Gastrocnemius medialis (tissue), 4 donors: ENCODE measurements at places on chromosomes 7 and 10.

DNA sequence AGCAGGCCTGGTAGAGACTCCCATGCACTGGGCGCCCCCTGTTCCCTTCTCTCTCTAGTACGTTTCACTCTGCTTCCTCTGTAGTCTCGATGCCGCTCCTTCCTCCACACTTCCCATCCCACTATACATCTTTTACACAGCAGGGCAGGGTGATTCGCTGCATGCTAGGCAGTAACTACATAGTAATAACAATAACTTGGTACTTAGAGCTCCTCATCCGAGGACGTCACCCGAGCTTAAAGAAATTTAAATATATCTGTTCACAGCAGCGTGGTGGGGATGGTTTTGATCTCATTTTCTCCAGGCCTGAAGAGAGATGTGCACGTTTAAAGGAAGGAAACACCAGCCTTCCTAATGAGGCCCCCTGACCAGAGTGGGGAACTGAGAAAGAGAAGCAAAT lies 276.9 kb downstream of the SKAP2 start:
- no peaks in the 10 kb centered on the region for H3K27me3 ChIP-seq
- H3K27ac ChIP-seq: no peak overlapping the region
- DNase-seq: no peak

DNA sequence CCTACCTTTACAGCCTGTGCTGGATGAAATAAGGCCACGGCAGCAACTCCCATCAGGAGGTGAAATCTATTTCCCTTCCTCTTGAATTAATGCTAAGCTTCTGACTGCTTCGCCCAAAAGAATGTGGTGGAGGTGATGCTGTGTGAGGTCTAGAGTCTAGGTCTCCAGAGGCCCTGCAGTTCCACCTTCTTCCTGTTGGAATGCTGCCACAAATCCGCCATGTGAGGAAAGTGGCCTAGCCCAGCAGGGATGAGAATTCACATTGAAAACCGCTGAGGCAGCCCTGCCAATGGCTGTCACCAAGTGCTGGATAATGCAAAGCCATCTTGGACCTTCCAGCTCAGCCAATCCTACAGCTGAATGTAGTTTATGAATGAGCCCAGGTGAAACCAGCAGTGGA lies 28.0 kb downstream of the RHOBTB1 start:
- H3K4me3 ChIP-seq: no peak overlapping the region
- peaks cover 54% of the 10 kb centered on the region for H3K4me1 ChIP-seq
- H3K36me3 ChIP-seq: no peaks in the 10 kb centered on the region
- peak overlapping the region; percentile 82 for H3K27ac ChIP-seq
- H3K27me3 ChIP-seq: no peaks in the 10 kb centered on the region
- no peak for DNase-seq

DNA sequence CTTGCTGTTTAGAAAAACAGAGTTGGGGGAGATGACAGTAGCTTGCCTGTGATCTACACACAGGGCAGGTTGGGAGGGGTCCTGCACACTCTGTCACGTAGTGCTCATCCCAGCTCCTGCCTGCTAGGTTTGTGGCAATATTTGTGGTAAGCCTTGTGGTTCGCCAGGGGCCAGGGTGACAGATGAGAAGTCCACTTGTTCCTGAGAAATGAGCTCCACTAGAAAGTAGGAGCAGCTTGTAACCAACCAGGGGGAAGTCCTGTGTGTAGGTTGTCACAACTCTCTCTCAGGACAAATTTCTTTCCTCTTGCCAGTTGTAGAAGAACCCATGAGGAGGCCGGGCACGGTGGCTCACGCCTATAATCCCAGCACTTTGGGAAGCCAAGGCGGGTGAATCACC lies 147.0 kb downstream of the TCF7L2 start:
- no peaks in the 10 kb centered on the region for H3K36me3 ChIP-seq
- DNase-seq: no peak

DNA sequence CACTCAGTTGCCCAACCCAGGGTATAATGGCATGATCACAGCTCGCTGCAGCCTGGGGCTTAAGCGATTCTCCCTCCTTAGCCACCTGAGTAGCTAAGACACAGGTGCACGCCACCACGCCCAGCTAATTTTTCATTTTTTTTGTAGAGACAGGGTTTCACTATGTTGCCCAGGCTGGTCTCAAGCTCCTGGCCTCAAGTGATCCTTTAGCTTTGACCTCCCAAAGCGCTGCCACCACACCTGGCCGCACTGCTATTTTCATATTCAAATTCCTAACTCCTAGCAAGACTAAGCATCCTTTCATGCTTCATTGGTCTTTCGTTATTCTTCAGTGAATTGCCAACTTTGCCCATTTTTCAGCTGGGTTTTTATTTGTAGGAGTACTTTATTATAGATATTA lies 30.4 kb upstream of the DAGLB start:
- H3K36me3 ChIP-seq: no peaks in the 10 kb centered on the region
- no peak overlapping the region for H3K27ac ChIP-seq
- no peak overlapping the region for H3K4me3 ChIP-seq
- peaks cover 64% of the 10 kb centered on the region for H3K4me1 ChIP-seq
- H3K27me3 ChIP-seq: no peaks in the 10 kb centered on the region
- DNase-seq: no peak

GRCh38 chr7:125112850-125113249 lies 183.2 kb upstream of the POT1 start:
- no peaks in the 10 kb centered on the region for H3K36me3 ChIP-seq
- no peak for DNase-seq
- H3K27ac ChIP-seq: no peak overlapping the region
- H3K4me3 ChIP-seq: no peak overlapping the region
- H3K27me3 ChIP-seq: no peaks in the 10 kb centered on the region
